Stomach (tissue), 19 donors: ENCODE measurements at places on chromosomes 7 and 10. TPM values are rescaled to one million over a fixed set of nuclear protein-coding genes. Genes with fewer than 3 reads are reported as not detected.
A peak's percentile ranks its signal among the peaks of the same experiment; 100 is the strongest.

ITIH5 gene
- 24.4 TPM for total RNA-seq

THNSL1 gene
- under 0.01 TPM for total RNA-seq

NME8 gene
- total RNA-seq = 14.8 TPM

NSMCE4A gene
- 110 TPM for total RNA-seq

ZNF800 gene
- 32.6 TPM for total RNA-seq

ERVW-1 gene
- total RNA-seq = not detected

GRCh38 chr7:1829111-1829510 is 159.0 kb downstream of the ELFN1 start:
- DNase-seq = no peak

DNA sequence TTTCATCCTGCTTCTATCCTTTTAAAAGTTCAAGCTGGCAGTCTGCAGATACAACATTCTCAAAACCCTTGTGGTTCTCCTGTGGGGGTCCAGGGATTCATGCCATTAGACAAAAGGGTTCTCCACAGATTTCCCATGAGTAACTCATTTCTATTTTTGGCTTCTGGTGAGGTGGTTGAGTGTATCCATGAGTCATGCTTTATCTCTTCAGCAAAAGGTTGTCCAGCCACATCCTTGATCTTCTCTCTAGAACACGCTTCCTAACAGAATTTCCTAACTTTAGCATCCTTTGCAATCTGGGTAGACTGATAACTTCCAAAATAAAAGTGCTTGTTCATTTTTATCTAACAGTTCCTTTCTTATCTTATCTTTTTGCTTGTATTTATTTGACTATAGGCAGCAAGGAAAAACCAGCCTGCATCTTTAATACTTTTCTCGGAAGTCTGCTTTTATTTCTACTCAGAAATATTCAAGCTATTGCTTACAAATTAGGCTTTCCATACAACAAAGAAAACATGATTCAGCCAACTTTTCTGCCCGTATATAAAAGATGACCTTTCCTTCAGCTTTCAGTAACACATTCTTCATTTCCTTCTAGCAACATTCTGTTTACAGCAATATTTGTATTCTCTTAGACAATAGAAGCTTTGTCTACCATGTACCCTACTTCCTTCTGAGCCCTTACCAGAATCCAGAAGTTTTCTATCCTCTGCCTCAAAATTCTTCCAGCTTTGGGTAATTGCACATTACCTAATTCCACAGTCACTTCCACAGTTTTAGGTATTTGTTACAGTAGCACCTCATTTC is 79.3 kb upstream of the IL6 start:
- no peak for DNase-seq

DNA sequence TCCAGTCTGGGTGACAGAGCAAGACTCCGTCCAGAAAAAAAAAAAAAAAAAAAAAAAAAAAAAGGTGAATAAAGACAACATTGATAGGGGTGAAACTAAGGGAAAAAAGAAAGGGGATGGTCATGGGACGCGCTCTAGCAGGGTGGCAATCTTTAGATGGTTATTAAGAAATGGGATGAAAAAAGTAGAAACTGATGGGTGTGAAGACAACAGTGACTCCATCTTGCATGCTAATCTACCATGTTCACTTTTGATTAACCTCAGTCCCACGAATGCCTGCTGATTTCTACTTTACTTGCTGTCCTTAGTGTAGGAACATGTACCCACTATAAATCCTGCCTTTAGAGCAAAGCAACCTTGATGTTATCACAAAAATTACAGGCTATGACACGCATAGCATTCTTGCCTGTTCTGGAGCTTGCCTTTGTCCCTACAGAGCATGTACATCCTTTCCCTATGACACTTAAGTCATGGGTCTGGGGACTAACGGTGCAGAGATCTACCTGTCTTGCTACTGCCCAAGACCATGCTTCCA is 38.5 kb downstream of the P4HA1 start:
- no peak for DNase-seq

DNA sequence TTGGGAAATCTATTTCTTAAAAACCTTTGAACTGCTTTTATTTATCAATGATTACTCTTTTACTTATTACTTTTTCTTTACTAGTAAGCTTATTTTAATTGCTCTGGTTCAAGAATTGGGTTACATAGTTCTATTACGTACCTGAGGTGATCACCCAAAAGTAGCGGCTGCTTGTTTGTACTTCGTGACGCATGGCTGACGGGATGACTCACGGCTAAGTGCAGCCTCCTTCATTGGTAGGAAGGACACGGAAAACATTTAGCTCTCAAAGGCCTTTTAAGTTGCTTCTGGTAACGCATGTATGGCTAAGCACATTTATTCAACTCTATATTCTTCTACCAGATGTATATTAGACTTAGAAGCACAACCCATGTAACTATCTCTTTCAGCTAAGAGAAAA is 285.8 kb upstream of the SP4 start:
- no peak for DNase-seq

- no peak for DNase-seq
Observed at GRCh38 chr10:117429643-117430265, 54.5 kb upstream of the PDZD8 start.

- DNase-seq = no peak
Observed at GRCh38 chr7:128192497-128193142, 48.5 kb upstream of the LEP start.

DNA sequence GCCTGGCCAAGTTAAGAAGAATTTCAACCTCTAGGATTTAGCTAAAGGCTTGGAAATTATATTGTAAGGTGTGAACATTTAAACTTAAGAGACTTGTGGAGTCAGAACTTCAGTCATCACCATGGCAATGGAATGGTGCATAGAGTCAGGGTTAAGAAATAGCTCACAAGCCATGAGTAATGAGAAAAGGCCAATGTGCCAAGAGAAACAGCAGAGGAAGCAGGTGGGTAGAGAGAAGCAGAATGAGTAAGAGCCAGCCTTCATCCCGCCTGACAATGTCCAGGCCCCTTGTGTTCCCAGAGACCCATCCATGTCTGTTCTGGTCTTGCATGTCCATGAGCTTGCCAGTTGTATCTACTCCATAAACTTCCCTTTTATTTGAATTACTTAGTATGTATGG is 62.6 kb upstream of the TBX20 start:
- DNase-seq = no peak

DNA sequence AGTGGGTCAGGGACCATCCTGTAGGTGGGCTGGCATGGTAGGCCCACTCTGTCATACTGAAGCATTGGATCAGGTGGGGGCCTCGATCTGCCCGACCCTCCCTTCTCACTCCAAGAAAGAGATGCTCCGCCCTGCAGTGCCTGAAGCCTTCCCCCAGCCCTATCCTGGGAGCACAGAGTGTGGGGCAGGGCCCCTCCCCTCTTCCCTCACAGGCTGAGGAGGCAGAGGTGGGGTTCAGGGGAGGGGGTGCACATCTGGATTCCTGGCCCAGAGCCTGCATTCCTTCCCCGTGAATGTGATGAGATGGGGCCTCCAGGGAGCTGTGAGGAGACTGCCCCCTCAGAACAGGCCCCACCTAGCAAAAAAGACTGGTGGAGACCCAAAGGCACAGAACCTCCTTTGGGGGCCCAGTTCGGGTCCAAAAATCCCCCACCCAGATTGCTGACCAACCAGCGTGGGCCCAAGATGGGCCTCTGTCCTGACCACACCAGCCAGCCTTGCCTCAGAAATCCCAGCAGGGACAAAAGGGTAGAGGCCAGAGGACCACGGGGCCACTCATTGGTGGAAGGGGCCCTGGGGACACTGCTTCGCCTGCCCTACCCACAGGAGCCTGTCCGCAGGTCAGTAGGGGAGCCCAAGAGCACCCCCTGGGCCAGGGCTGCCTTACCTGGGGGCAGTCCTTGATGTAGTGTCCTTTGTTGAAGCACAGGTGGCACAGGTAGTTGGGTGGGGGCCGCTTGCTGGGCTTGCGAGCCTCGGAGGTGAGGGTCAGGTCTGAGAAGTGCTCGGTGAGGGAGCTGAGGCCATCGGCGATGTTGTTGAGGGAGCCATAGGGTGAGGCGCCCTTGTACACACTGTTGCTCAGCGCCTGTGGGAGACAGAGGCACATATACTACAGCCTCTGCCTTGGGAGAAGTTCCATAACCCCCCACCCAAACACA is 13.3 kb downstream of the ZCCHC24 start:
- no peak for DNase-seq

- DNase-seq = no peak
Observed at GRCh38 chr10:2938869-2939268, 128.5 kb upstream of the PFKP start.

GRCh38 chr10:36451391-36451970 is 673.9 kb upstream of the ANKRD30A start:
- no peak for DNase-seq

DNA sequence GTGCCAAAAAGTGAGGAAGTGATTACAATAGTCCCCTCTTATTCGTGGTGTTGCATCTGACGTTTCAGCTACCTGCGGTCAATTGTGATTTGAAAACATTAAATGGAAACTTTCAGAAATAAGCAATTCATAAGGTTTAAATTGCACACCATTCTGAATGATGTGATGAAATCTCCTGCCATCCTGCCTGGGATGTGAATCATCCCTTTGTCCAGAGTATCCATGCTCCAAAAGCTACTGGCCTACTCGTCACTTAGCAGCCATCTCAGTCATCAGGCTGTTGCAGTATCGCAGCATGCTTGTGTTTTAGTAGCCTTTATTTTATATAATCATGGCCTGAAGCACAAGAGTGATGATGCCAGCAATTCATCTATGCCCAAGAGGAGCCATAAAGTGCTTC is 97.7 kb upstream of the CDCA7L start:
- no peak for DNase-seq

DNA sequence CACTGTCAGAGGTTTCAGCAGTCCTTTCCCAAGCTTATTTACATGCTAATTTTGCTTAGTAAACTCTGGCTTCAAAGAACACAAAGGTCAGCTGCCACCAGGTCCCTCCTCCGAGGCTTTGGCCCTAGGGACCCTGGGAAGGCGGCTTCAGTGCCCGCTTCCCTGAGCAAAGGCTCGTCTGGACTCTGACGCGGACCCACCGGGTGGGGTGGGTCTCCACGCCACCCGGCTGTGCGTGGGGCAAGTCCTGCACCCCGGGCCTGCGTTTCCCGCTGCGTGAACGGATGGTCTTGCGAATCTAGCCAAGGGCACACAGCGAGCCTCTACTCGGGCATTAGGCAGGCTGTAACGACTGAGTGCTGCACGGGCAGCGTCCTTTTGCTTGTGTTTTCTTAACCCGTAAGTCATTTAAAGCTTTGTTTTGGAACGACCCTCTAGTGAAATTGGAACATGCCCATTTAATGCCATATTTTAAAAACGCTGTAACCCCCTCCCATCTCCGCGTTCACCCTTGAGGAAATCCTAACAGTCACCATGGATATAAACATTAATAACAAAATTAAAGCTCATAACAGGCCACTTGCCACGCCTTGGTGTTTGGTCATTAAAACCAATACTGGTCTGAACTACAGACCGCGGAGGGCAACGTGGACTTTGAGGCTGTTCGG is 828 bp downstream of the BNIP3 start:
- peak; percentile 60 for DNase-seq
